ENCODE measurements at places on chromosomes 16 and 17.

DNA sequence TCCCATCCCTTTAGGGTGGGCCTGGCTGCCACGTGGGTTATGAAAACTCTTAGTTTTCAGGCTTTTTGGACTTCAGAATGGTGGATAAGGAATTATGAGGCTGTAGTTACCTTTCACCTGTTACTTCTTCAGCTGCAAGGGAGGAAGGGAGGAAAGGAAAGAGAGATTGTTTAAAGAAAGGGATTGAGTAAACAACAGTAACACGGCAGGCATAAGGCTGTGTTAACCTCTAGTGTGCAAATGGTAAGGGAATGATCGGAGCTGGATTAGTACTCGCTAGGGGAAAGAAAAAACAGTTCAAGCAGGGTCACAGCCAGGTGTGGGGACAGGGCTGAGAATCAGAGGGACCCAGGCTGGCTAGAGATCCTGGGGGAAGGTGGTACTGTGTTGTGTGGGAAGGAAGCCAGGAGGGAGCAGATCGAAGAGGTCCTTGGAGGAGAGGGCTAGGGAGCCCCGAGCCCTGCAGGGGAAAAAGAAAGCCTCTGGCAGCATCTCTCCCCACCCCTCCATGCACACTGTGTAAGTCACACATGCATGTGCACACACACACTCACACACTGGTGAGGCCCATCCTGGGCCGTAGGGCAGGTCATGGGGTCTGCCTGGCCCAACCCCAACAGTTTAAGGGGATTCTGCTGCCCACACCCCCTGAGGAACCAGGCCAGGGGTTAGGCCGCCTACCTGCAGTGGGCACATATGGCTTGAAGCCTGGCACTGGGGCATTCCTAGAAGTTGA is 49.7 kb downstream of the SNX20 start:
- no peak overlapping the region for H3K27ac ChIP-seq
- no peak for DNase-seq
- no peaks in the 10 kb centered on the region for H3K36me3 ChIP-seq
- peaks cover 16% of the 10 kb centered on the region for H3K4me1 ChIP-seq
- H3K27me3 ChIP-seq, result no peaks in the 10 kb centered on the region

- peaks cover 14% of the 10 kb centered on the region for H3K27me3 ChIP-seq
- H3K4me3 ChIP-seq, result no peak overlapping the region
- peaks cover 7% of the 10 kb centered on the region for H3K4me1 ChIP-seq
Observed at GRCh38 chr17:885971-886571, 93.5 kb downstream of the NXN start.

DNA sequence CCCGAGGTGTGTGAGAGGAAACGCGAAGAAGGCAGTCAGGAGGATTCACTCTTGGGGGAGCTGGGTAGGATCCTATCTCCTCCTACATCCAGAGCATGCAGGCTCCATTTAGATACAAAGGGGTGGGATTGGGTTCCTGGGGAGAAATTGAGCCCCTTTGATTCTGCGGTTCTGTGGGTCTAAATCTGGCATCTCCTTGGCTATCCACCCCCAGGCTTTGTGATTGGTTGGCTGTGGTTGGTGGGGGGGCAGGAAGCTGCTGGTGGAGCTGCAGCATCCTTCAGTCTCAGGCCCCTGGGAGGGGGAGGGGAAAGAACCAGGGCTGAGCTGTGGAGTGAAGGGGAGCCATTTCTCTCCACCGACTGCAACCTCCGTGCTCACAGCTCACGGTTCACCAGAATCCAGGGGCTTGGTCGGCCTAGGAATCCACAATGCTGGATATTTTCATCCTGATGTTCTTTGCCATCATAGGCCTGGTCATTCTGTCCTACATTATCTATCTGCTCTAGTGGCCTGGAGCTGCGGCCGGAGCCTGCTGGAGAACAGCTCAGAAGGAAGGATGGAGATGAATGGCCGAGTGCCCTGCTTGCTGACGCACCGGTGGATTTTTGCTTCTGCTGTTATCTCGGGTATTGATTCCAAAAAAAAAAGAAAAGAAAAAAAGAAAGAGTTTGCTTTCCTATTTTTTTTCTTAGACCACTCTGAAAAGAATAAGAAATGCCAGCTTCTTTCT is at the start of gene LASP1NB:
Gene LASP1NB, plus strand, starts transcription at position 352 of the 733 bp plus-strand sequence.
- peak within 1 kb of the TSS; percentile 72 for H3K27ac ChIP-seq
- H3K4me1 ChIP-seq, result peaks cover 30% of the 10 kb centered on the region
- peak; percentile 57 for DNase-seq
- H3K36me3 ChIP-seq, result peaks cover 5% of the 10 kb centered on the region

- H3K4me3 ChIP-seq, result no peak overlapping the region
- H3K36me3 ChIP-seq, result no peaks in the 10 kb centered on the region
- no peak for DNase-seq
- no peak overlapping the region for H3K27ac ChIP-seq
Observed at GRCh38 chr16:70342016-70342415, 4.7 kb upstream of the DDX19A start.

GRCh38 chr17:80868022-80868609 is 123.5 kb upstream of the CHMP6 start:
- H3K27ac ChIP-seq, result peak overlapping the region; percentile 67
- no peak for DNase-seq
- no peak overlapping the region for H3K4me3 ChIP-seq
- peaks cover 89% of the 10 kb centered on the region for H3K4me1 ChIP-seq

DNA sequence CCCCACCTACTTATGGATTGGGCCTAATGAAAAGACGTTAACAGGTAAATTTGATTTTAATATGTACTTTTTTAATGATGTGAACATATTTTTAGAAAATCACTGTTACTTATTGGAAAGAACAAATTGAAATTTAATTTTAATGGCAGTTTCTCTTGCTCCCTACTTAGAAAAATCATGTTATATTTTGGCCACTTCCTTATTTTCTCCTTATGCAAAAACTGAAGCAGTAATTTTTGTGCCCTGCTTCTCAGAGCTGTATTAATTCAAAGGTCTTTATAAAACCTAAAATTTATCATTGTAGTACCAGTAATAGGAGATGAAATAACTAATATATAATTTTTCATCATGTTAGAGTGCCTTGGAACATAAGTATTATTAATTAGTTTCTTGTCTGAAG is 2.8 kb downstream of the ZPBP2 start:
- H3K4me3 ChIP-seq, result no peak overlapping the region
- H3K27ac ChIP-seq, result no peak overlapping the region
- H3K36me3 ChIP-seq, result peaks cover 4% of the 10 kb centered on the region
- peaks cover 3% of the 10 kb centered on the region for H3K27me3 ChIP-seq
- no peak for DNase-seq

GRCh38 chr17:9670596-9670995 is 25.3 kb downstream of the USP43 start:
- no peak overlapping the region for H3K27ac ChIP-seq
- no peak for DNase-seq
- peaks cover 3% of the 10 kb centered on the region for H3K27me3 ChIP-seq
- no peaks in the 10 kb centered on the region for H3K36me3 ChIP-seq

DNA sequence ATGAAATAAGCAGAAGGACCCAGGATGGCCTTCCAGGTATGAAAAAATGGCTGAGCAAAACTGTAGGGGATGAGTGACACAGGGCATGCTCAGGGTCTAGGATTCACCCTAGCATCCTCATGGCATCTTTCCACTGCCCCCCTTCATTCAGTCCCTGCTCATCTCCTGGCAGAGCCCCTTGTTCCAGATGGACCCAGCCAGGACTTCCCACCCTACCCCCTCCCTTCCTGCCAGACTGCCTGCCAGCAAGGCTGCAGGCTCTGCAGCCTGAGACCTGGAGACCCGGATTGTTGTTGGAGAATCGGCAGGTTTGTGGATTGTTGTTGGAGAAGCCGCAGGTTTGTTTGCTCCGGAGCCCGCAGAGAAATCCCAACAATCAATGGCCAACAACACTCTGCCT is 6.6 kb downstream of the SEZ6 start:
- peaks cover 10% of the 10 kb centered on the region for H3K27me3 ChIP-seq
- no peak overlapping the region for H3K27ac ChIP-seq
- no peaks in the 10 kb centered on the region for H3K4me1 ChIP-seq
- no peak overlapping the region for H3K4me3 ChIP-seq
- no peaks in the 10 kb centered on the region for H3K36me3 ChIP-seq

GRCh38 chr17:44385287-44386181 is 3.9 kb downstream of the ITGA2B start:
- H3K4me3 ChIP-seq, result peak overlapping the region; percentile 67
- DNase-seq, result peak; percentile 84
- peaks cover 2% of the 10 kb centered on the region for H3K36me3 ChIP-seq
- H3K27ac ChIP-seq, result no peak overlapping the region
- H3K4me1 ChIP-seq, result peaks cover 22% of the 10 kb centered on the region
- peaks cover 35% of the 10 kb centered on the region for H3K27me3 ChIP-seq

DNA sequence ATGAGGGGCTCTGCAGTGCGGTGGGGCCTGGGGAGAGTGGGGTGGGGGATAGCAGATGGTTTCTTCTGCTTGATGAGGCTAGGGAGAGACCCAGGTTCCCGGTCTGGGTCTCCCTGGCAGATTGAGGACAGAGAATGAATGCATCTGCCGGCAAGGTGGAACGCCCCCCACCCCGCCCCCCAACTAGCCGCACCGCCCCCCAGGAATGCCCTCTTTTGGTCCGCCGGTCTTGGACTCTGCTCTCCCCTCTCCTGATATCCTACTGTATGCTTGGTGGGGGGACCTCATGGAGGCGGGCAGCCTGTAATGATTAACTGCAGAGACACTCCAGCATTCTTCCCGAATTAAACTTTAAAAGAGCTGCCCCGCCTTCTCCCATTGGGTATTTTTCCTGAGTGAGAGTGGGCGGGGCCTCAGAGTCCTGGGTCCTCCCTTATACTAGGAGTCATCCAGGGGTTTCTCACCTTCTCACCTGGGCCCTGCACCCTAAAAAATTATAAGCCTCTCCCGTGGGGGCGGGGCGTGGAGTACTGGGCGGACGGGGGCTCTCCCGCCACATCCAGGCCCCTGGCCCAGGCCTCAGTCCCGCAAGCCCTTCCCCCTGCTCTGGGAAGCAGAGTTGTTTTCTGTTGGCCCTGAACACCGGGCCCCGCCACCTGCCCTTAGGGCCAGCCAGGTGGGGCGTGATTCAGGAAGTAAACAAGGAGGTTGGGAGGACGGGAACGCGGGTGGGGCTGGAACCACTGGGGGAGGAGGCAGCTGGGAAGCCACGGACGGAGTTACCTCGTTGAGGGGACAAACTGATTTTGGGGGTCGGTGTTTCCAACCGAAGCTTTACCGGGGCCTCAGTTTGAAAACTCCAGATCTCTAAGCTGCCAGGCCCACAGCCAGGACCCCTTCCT is 1.5 kb downstream of the GRB7 start:
- peaks cover 38% of the 10 kb centered on the region for H3K4me1 ChIP-seq
- peaks cover 6% of the 10 kb centered on the region for H3K27me3 ChIP-seq
- H3K4me3 ChIP-seq, result no peak overlapping the region
- H3K36me3 ChIP-seq, result peaks cover 3% of the 10 kb centered on the region
- DNase-seq, result no peak

GRCh38 chr17:74971842-74972106 is 785 bp downstream of the HID1 start:
- H3K4me3 ChIP-seq, result peak overlapping the region; percentile 51
- DNase-seq, result no peak

DNA sequence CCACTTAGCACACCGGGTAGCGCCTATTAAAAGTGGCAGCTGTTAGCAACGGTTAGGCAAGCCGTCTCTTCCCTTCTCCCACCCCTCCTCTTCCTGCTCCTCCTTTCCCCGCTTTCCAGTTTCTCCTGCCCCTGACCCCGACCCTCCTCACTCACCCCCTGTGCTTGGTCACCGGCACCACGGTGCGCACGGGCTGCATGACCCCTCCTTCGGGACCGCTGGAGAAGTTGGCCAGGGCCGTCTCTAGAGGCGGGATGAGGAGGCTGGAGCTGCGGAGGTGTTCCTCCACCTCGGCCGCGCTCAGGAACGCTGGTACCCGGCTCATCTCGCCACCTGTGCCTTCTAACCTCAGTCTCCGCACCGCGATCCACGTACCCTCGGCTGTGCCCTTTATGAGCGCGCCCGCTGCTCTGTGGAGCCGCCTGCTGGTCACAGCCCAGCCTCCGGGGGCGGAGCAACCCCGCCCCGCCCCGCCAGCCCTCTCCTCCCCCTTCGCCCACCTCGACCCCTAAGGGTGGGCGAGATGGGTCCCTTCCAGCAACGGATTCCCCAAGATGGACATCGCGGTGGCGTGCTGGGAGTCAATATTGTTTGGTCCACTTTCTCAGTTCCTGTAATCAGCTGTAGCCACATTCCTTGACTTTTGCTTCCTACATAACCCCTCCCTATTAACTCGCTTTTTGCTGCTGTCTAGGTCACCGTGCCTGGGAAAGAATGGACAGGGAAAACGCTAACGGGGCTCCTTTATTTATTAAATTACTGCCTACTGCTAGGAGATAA is at the start of gene CRYM:
Gene CRYM, minus strand, starts transcription at position 364 of the 780 bp plus-strand sequence. Its CDS starts 39 bp downstream, at position 325.
- no peak within 1 kb of the TSS for H3K27ac ChIP-seq
- H3K36me3 ChIP-seq, result no peaks in the 10 kb centered on the region
- peaks cover 3% of the 10 kb centered on the region for H3K4me1 ChIP-seq
- DNase-seq, result peak; percentile 41

- no peaks in the 10 kb centered on the region for H3K36me3 ChIP-seq
- H3K27me3 ChIP-seq, result peaks cover 36% of the 10 kb centered on the region
- H3K27ac ChIP-seq, result no peak within 1 kb of the TSS
- peaks cover 23% of the 10 kb centered on the region for H3K4me1 ChIP-seq
- peak within 1 kb of the TSS; percentile 43 for H3K4me3 ChIP-seq
Observed at GRCh38 chr16:66925322-66925840, at the start of gene RRAD. TSS of gene RRAD (minus strand) at chr16:66925535. CDS start at chr16:66925179, 356 bp downstream.

- H3K4me3 ChIP-seq, result no peak overlapping the region
- DNase-seq, result peak; percentile 42
- peaks cover 80% of the 10 kb centered on the region for H3K4me1 ChIP-seq
- H3K27me3 ChIP-seq, result no peaks in the 10 kb centered on the region
Observed at GRCh38 chr17:65027305-65027704, 29.2 kb downstream of the GNA13 start.

DNA sequence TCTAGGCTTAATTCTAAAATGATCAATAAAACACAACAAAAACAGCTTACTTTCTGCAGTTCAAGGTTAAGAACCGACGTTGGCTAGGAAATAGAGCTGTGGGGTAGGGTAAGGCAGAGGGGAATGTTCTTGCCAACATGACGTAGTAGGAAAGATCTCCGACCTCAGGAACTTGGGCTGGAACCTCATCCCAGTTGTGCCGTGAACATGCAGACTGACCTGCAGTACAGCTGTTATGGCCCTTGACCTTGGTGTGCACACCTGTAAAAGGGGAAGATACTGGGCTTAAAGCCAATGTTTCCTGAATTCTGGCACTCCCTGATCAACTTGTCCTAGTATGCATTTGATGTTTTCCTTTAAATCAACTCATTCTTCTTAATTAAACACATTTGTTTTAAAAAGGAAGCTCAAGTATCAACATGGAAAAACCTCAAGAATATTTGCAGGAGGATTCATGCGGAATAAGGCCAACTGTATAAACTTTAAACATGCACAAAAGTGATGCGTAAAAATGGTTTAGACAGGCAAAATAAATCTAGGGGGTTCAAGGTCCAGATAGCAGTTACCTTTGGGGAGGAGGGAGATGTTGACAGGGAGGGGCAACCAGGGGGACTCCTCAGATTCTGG is 14.2 kb upstream of the SLC6A2 start:
- no peaks in the 10 kb centered on the region for H3K36me3 ChIP-seq
- H3K27me3 ChIP-seq, result no peaks in the 10 kb centered on the region
- no peak overlapping the region for H3K4me3 ChIP-seq
- no peak overlapping the region for H3K27ac ChIP-seq

All from activated CD4-positive, alpha-beta T cell treated with anti-CD3 and anti-CD28 coated beads, Interleukin-2, amount 10 ng/mL, durations not matched to agents 7 days and 5 days (primary cell).